Endothelial cell of umbilical vein (primary cell): ENCODE measurements at places on chromosomes 16 and 17. TPM values are rescaled to one million over a fixed set of nuclear protein-coding genes. Genes with fewer than 3 reads are reported as not detected.
A peak's percentile ranks its signal among the peaks of the same experiment; 100 is the strongest.

- no peak for DNase-seq
Observed at GRCh38 chr16:17354141-17354601, 116.6 kb downstream of the XYLT1 start.

GRCh38 chr16:54110016-54110981 is 176.3 kb downstream of the IRX3 start:
- no peak for DNase-seq

GRCh38 chr16:66701026-66701425 is 4.5 kb upstream of the CMTM4 start:
- DNase-seq = peak; percentile 25

- peak; percentile 60 for DNase-seq
Observed at GRCh38 chr16:70162041-70162451, 11.5 kb upstream of the CLEC18C start.

- no peak for DNase-seq
Observed at GRCh38 chr17:66947311-66947710, 17.2 kb upstream of the CACNG4 start.

DNA sequence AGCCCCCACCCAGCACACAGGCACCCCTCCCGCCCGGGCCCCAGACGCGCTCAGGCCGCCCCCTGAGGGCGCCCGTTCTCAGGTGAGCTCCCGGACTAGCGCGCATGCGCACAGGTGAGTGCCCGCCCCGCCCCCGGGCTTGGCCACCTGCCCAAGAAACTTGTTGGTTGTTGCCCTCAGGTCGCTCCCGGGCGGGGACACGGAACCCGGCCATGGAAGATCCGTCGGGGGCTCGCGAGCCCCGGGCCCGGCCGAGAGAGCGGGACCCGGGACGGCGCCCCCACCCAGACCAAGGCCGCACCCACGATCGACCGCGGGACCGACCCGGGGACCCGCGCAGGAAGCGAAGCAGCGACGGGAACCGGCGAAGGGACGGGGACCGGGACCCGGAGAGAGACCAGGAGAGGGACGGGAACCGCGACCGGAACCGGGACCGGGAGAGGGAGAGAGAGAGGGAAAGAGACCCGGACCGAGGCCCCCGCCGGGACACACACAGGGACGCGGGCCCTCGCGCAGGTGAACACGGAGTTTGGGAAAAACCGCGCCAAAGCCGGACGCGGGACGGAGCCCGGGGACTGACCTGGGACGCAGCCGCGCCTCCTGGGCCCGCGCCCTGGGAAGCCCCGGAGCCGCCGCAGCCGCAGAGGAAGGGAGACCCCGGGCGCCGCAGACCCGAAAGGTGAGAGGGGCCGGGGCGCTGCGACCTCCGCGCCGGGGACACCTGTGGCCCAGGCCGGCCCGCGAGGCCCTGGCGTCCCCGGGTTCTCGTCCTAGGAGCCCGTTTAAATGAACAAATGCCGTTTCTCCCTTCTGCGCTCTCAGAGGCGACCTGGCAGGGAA is at the start of gene MARVELD3:
MARVELD3 (plus strand) TSS at position 167 of the 840 bp plus-strand sequence; CDS start at position 213, 46 bp downstream.
- no peak for DNase-seq

GRCh38 chr16:11245988-11246387 is 10.0 kb downstream of the SOCS1 start:
- no peak for DNase-seq

- no peak for DNase-seq
Observed at GRCh38 chr17:60135951-60136666, 13.7 kb upstream of the CA4 start.

RNF227 gene
- 0.58 TPM in 2 replicates for total RNA-seq
